ENCODE measurements at places on chromosomes 6 and 20.

DNA sequence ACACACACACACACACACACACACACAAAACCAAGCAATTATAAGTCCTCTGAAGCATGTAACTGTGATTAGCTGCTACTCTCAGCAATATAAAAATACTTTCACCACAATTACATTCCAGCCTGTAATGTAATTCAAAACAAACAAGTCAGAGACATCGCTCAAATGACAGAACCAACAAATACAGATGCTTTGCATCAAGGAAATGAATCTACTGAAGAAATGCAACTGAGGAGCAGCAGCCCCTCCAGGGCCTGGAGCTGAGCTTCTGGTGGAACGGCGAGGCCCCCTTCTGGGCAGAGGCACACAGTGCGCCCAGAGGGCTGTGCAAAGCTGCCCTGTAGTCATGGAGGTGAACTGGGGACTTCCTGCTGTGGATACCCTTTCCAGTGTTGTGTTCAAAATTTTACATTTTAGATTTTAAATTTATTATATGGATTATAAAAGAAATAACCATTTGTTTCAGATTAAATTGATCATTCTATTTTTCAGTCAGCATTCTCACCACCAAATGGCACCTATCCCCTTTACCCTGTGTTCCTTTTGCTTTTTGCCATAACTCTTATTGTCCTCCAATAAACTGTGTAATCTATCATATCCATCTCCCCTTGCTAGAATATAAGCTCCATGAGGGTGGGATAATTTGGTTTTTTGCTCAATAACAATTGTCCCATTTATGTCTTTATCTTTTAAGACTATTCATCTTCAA lies 23.2 kb downstream of the ADAT2 start:
- DNase-seq: peak; percentile 74

GRCh38 chr6:7921632-7922092 lies 11.1 kb upstream of the TXNDC5 start:
- no peak for DNase-seq

GRCh38 chr6:46255528-46255927 lies 84.7 kb upstream of the ENPP5 start:
- DNase-seq: no peak

GRCh38 chr20:22583773-22584521 lies 425 bp downstream of the FOXA2 start:
- DNase-seq: no peak

- DNase-seq: no peak
Measured at GRCh38 chr6:130814506-130814905, 12.7 kb upstream of the SMLR1 start.

DNA sequence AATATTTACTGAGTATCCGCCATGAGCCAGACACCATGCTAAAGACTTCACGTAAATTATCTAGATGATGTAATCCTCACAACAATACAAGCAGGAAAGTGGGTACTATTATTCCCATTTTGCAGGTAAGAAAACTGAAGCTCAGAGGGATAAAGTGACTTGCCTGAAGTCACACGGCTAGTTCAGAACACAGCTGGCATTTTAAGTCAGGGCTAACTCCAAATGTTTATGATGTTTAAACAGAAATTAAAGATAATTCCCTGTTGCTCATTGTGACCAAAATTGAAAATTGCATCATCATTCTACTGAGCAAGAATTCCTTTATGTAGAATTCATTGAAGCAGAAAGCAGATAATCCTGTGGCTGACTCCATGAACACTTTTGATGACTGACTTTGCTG lies 71.3 kb upstream of the STXBP5 start:
- DNase-seq: no peak

DNA sequence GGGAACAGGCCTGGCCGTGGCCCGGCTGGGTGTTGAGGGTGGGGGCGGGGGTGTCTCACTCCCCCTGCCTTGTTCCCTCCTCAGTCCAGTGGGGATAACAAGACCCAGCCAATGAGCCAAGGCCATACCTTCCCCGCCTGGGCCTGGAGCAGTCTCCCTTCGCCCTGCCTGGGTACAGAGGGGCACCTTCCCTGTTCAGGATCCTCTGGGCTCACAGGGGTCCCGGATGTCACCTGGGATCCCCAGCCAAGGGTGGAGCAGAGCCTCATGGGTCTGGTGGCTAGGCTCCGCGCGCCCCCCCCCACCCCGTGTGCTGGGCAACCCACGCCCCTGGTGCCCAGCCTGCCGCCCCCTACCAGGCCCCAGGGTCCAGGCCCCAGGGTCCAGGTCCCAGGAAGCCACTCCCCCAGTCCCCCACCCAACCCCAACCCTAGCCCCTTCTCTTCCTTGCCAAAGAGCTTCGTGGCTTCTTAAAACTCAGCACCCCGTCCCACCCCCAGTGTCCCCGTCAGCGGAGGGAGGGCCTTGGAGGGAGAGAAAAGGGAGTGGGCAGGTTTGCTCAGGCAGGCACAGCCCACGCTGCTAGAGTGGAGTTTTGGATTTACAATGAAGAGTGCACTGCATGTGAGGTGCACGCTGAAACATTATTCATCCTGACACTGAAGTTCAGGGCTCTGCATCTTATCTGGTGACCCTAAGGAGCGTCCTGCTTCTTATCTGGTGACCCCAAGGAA lies 11.8 kb downstream of the HRH3 start:
- no peak for DNase-seq

GRCh38 chr20:2745936-2746635 lies 53.5 kb downstream of the EBF4 start:
- DNase-seq: no peak

DNA sequence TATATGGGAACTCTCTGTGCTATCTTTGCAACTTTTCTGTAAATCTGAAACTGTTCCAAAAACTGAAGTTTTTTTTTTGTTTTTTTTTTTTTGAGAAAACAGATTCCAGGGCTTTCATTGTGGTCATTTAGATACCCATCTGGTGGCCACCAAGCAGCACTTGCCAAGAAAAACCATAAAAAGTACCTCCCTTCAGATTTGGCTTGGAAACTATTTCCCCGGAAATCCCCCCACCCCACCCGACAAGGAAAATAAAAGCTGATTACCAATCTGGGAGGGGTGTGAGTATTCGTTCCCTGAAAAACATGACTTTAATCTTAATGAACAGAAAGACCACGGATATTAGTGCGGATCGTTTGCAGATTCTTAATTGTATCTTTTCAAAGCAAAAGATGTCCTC lies 1.9 kb downstream of the NFATC2 start:
- no peak for DNase-seq

DNA sequence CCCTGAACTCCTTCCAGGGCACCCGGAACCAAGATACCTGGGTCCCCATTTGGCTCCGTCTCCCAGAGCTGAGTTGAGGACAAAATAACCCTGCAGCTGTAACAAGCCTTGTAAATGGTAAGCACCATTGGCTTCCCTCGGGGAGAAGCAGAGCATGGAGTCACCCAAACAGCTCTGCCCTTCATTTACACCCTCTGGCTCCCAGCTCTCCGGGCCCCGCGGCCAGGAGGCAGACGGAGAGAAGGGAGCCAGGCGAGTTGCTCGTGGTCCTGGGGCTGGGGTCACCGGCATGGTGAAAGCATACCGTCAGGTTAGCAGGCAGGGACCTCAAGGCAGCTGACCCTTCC lies 2.1 kb downstream of the TFEB start:
- no peak for DNase-seq

DNA sequence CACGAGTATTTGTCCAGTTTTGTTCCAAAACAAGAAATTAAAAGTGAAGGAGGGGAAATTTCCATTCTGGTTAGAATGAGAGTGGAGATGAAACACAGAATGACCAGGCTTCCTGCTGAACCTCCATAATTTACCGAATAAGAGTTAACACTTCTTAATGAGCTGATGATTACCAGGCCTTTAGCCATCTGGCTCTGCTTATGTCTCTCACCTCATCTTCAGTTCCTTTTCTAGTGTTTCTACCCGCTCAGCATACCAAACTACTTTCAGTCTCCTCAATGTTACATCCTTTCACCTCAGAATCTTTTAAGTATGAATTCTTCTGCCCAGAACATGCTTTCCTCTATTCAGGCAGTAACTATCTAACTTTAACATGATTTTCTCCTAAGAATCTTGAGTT lies 209.0 kb upstream of the RSPO3 start:
- DNase-seq: peak; percentile 3

DNA sequence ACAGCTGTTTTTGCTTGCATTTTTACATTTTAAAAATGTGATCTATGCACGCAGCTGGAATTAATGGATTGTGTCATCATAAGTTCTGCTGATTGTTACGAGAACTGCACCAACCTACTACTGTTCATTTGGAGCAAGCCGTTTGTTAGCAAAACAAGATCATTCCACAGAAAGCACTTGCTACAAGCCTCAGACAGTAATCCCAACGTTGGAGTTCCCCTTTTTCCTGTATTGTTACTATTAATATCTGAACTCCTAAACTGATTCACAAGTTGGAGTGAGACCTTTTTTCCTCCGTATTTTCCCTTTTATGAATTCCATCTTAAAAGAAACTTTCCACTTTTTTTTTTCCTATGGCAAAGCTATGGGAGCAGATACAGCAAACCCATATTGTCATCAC lies 3.5 kb downstream of the TENT5A start:
- DNase-seq: no peak

DNA sequence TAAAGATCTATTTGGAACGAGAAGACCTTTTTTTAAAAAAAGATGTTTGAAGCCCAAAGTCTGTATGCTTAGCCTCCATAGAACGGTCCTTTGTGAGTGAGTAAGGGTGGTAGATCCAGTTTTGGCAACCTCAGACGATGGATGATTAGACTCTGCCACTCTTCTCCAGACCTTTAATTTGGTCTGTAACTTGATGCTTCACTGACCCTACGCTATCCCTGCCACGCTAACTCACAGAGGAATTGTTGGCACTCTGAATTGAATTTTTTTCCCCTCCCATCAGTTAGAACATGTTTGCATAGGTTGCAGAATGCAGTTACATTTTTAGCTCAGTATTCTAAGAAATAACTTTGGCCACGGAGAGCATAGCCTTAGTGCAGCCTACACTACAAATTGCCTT lies 15.8 kb upstream of the DEK start:
- DNase-seq: no peak

DNA sequence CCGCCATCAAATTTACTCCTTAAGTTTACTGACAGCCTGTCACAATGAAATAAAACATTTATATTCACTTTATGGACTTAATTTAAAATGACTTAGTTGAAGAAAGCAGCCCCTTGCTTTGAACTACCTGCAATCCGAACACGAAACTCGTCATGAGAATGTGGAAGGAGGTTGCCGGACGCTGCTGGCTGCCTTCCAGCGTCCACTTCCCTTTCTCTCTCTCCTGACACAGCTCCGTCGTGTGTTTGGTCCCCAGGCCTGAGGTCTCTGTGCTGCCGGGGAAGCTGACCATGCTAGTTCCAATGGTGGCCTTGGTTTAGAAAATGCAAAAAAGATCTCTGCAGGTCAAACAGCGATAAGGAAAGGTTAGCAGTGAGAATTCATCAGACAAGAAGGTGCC lies 519.7 kb downstream of the CDH26 start:
- no peak for DNase-seq

- no peak for DNase-seq
Measured at GRCh38 chr6:5034736-5035135, 30.9 kb upstream of the RPP40 start.

DNA sequence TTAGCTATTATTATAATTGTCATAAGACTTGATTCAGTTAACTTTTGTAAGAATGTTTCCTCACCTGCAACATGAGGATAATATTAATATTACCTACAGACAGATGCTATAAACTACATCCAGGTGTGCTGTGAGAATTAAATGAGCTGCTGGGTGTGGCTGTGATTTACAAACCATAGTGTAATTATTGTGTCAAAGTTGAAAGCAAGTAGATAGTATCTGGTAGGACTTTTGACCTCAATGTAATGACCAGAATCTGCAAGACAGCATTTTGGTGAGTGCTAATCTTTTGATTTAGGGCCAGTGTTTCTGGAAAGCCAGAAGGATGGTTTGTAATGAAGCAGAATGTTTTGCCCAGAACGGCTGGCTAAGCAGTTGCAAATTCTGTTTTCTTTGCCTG lies 162.5 kb downstream of the TRMT11 start:
- DNase-seq: no peak

GRCh38 chr6:154218301-154218700 lies 138.3 kb downstream of the IPCEF1 start:
- no peak for DNase-seq

DNA sequence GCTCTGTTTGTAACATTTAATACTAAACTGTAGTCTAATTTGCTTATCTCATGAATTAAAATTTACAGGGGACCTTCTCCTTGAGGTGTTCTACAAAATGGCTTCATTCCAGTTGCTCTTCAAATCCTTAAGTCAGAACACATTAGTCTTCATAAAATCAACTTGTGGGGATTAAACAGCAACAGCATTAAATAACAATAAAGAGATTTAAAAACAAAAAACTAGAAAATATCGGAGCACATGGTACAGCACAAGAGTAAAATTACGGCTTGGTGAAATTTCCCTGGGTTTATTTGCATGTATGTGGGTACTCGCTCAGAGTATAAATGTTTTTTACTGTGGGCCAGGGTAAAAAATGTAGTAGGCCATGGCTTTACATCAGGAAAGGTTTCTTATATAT lies 12.0 kb downstream of the RRAGD start:
- DNase-seq: no peak

GRCh38 chr20:36434383-36434782 lies 106.9 kb upstream of the MYL9 start:
- DNase-seq: no peak

GRCh38 chr6:92369309-92369708 lies 1050.0 kb downstream of the EPHA7 start:
- DNase-seq: no peak

- no peak for DNase-seq
Measured at GRCh38 chr6:38239719-38240451, 399.8 kb downstream of the BTBD9 start.

GRCh38 chr6:84774157-84774984 lies 10.0 kb upstream of the TBX18 start:
- DNase-seq: no peak

DNA sequence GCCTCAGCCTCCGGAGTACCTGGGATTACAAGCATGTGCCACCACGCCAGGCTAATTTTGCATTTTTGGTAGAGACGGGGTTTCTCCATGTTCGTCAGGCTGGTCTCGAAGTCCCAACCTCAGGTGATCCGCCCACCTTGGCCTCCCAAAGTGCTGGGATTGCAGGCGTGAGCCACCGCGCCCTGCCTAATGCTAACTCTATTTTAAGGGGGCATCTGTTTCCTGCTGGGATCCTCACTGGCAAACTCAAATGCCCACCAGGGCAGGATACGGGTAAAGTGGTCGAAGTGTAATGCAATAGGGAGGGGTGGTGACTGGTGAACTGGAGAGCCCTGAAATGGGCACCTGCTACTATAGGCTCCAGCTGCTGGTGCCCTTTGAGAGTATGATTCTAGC lies 131.9 kb upstream of the ZNF217 start:
- DNase-seq: no peak

GRCh38 chr6:11058406-11058805 lies 14.3 kb upstream of the ELOVL2 start:
- no peak for DNase-seq

GRCh38 chr6:70684794-70685493 lies 17.3 kb downstream of the SMAP1 start:
- no peak for DNase-seq

GRCh38 chr20:967796-968742 lies 34.0 kb downstream of the RSPO4 start:
- no peak for DNase-seq

Data from NCI-H524 (cell line).